NCI-H1436 (cell line): ENCODE measurements at places on chromosomes 1 and 21.

- DNase-seq = no peak
These were observed 2.7 kb upstream of the FALEC start for GRCh38 chr1:150512846-150513245.

GRCh38 chr1:238642231-238642630 is 744.1 kb upstream of the CHRM3 start:
- no peak for DNase-seq

- DNase-seq = no peak
These were observed 66.0 kb downstream of the WLS start for GRCh38 chr1:68166348-68166747.

DNA sequence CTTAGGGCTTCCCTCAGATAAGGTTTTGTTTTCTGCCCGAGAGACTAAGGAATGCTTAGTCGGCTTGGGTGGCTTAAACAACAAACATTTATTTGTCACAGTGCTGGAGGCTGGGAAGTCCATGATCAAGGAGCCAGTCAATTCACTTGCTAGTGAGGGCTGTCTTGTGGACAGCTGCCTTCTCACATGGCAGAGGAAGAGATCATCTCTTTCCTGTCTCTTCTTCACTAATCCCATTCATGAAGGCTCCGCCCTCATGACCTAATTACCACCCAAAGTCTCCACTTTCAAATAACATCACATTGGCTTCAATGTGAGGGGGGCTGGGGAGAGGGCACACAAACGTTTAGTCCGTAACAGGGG is 50.5 kb upstream of the IL12RB2 start:
- DNase-seq = no peak

DNA sequence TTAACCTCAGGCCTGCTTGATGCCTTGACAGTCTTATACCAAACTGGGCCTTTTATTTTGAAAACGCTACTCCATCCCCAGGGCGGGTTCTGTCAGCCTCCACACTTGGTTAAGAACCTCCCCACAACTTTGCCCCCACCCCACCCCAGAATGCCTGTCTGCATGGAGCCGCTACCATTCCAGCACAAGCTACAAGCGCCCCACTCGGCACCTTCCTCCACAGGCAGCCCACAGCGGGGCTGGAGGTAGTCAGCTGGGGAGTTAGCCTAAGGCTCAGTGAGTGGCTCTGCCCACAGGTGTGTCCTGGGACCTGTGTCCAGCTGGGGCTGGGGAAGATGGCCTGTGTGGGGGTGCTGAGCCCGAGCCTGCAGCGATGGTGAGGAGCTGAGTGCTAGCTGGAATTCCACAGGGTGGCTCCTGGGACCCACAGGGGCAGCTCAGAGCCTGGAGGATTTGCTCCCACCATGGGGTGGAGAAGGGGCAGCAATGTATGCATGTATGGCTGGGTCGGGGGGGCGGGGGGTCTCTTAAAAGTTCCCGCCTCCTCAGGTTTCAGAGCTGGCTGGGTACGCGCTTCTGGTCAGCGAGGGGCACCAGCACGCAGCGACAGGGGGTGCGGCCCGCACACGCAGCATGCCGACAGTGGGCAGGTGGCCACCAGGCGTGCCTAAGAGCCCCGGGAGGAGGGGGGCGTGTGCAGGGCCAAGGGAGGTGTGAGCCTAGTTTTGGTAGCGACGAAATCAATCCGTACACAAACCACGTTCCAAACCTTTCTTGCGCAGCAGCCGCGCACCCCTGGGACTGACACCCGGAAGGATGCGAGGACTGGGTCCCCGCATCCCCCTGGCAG is 917 bp downstream of the ETNK2 start:
- no peak for DNase-seq

GRCh38 chr1:228830954-228831481 is 95.7 kb downstream of the RHOU start:
- no peak for DNase-seq

- no peak for DNase-seq
These were observed 19.2 kb downstream of the SLC66A1 start for GRCh38 chr1:19331262-19331878.

GRCh38 chr1:6424619-6425593 is at the start of gene ESPN:
Gene ESPN (plus strand): TSS chr1:6424776. CDS start chr1:6424956, 180 bp downstream.
- no peak for DNase-seq

- DNase-seq = no peak
These were observed 17.0 kb downstream of the CERS2 start for GRCh38 chr1:150957666-150958065.

DNA sequence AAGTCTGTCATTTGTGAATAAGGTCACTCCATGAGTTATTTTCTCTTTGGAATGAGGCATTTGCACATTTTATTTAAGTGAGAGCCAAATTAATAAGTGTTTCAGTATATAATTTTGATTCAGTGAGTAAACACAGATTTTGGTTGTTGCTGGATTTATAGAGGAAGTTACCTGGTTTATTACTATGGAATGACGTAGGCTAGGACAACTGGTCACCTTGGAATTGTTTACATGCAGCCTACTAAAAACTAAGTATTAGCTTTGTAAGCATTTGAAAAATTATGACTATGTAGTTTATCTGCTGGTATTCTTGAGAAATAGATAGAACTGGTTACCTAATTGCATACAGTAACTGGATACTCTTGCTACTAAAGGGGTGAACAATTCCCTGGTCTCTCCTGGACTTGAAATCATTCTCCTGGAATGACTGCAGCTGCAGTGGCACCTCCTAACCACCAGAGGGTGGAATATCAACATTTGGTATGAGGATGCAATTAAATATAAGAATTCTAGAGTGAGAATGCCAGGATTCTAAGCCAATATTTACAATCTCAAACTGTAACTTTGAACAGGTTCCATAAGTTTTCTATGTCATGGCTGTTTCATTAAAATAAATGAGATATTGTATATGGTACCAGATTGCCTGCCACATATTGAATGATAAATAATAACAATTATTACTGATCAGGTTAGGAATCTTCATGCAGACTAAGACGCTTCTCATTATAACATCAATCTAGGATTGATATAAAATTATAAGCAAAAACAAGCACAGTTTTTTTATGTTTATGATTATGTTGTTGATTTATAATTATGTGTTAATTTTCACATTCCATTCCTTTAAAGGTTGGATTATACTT is 3.5 kb upstream of the KRTAP27-1 start:
- no peak for DNase-seq

GRCh38 chr1:43653339-43653738 is 3.4 kb downstream of the KDM4A start:
- no peak for DNase-seq

GRCh38 chr1:28190337-28190979 is 14.0 kb upstream of the PTAFR start:
- no peak for DNase-seq

- no peak for DNase-seq
These were observed 812 bp downstream of the NBPF1 start for GRCh38 chr1:16612332-16613172.

DNA sequence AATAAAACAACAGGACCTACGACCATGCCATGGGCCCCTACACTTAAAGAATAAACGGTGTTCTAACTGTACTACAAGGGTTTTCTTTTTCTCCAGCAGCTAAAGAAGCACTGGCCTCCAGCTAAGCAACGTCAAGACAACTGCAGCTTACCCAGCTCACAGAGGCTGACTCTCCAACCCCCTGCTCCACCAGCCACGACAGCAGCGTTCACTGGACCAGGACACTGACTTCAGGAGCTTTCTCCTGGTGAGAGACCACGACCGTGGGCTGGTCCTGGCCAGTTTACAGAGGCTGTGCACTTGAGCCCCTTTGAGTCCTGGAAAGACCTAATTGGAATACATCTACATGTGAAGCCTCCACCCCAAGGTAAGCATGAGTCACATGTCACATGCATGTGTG is 39.4 kb downstream of the WNT9A start:
- DNase-seq = no peak

- DNase-seq = no peak
These were observed 53.9 kb upstream of the AKT3 start for GRCh38 chr1:243903895-243904294.

DNA sequence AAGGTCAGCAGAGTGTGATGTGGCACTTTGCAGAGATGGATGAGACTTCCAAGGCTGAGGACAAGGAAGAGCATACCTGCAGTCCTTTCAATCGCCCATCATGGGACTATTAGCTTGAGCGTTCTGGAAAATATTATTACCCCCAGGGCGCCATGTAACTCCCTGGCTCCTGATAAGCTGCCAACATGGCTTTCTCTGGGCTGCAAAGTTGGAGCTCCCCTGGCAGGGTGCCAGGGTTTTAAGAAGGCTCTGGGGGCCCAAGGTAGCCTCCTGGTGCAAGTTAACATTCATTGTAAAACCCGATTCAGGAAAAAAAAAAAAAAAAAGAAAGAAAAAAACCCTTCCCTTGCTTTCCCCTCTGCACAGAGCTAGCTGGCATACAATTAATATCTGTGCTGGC is 196.7 kb downstream of the PBX1 start:
- DNase-seq = no peak

DNA sequence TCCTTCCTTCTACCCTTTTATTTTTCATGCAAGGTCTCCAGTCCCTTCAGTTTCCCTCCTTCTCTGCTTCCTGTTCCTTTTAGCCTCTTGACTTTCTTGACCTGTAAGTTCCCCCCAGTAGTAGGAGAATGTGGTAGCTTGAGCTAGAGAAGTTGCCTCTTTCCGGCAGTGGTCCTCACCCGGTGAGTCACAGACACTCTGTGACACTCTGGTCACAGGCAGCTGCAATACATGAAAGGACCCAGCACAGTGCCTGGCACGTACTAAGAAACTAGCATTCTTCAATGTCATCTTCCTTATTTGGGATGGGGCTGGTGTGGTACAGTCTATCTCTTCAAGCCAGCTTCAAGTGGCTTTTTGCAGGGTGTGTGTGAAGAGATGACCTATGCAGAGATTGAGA is 16.0 kb downstream of the PFKFB2 start:
- DNase-seq = no peak

- no peak for DNase-seq
These were observed 173.7 kb downstream of the LYPLAL1 start for GRCh38 chr1:219347376-219347775.

DNA sequence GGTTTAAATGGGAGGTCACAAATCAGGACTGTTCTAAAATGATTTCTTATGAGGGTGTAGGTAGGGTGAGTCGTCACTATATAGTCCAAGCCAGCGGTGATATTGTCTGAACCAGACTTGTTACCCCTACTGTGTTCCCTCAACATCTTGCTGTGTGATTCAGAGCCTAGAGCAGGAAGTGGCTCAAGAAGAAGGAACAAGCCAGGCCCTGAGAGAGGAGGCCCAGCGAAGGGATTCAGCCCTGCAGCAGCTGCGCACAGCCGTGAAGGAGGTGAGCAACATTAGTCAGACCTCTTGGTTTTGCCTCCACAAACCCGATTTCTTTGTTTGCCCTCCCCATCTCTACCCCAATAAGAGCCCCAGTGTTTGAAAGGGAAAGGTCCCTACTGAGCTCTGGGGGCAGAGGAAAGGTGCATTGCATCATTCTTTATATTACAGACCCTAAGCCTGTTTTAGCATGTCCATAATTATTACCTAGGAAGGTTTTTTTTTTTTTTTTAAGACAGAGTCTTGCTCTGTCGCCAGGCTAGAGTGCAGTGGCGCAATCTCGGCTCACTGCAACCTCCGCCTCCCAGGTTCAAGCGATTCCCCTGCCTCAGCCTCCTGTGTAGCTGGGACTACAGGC is 5.0 kb upstream of the SH3BGRL3 start:
- no peak for DNase-seq

GRCh38 chr1:1889847-1890505 is 911 bp downstream of the GNB1 start:
- no peak for DNase-seq

- DNase-seq = no peak
These were observed 15.6 kb downstream of the C21orf91 start for GRCh38 chr21:17803536-17803935.

DNA sequence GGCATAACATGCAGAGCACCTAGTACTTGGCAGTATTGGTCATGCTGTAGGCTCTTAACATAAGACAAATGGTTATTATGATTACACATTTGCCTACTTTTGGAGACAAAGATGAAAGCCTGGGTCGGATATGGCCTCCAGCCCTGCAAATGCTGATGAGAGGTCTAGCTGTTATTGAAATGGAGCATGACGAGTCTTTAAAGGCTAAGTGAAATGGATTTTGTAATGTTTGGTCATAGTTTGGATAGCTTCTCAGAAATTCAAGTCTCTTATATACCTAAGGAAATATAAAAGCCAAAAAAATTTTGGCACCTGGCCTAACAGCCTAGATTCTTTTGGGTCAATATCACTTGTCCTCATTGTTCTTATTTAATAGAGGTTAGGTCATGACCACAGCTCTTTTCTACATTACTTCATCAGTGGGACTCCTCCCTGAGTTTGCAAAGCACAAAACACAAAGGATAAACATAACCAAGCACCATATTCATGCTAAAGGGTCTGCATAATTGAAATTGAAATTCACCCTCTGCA is 69.2 kb upstream of the WLS start:
- no peak for DNase-seq

- no peak for DNase-seq
These were observed 9.6 kb upstream of the NVL start for GRCh38 chr1:224339442-224340033.
